Vagina (tissue), 2 donors: ENCODE measurements at places on chromosomes 16 and 17. TPM values are rescaled to one million over a fixed set of nuclear protein-coding genes. Genes with fewer than 3 reads are reported as not detected.

Gene GLIS2
- 6.9 TPM for total RNA-seq

Gene RAB11FIP4
- total RNA-seq: 11.0 TPM

Gene PLCD3
- total RNA-seq: 34.1 TPM

Gene ADAMTS18
- 0.25 TPM for total RNA-seq

Gene IL34
- 6.1 TPM for total RNA-seq

Gene ALOXE3
- 1.5 TPM for total RNA-seq

Gene KRTAP4-4
- not detected for total RNA-seq

Gene RGS9
- 8.1 TPM for total RNA-seq

- DNase-seq: no peak
Measured at GRCh38 chr16:54886078-54886477, 44.6 kb upstream of the IRX5 start.

GRCh38 chr17:51745993-51746392, 412.5 kb downstream of the CA10 start:
- no peak for DNase-seq

GRCh38 chr16:62225675-62226074, 189.4 kb upstream of the CDH8 start:
- DNase-seq: no peak

- DNase-seq: no peak
Measured at GRCh38 chr17:57531078-57531477, 214.0 kb downstream of the CCDC182 start.

DNA sequence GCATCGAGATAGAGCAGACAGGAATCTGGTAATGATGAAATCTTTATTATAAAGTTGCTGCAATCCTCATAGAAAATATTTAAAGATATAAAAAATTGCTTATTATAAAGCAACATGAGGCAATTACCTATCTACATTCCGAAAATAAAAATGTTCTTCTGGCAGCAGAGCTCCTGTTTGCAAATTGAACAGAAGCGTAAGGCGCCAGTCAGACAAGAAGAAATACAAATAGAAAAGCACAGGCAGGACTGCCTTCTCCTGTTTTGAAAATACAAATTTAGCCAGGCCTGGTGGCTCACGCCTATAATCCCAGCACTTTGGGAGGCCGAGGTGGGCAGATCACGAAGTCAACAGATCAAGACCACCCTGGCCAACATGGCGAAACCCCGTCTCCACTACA, 95.6 kb downstream of the CDYL2 start:
- DNase-seq: no peak

GRCh38 chr17:2094891-2095535, 40.1 kb downstream of the HIC1 start:
- no peak for DNase-seq

DNA sequence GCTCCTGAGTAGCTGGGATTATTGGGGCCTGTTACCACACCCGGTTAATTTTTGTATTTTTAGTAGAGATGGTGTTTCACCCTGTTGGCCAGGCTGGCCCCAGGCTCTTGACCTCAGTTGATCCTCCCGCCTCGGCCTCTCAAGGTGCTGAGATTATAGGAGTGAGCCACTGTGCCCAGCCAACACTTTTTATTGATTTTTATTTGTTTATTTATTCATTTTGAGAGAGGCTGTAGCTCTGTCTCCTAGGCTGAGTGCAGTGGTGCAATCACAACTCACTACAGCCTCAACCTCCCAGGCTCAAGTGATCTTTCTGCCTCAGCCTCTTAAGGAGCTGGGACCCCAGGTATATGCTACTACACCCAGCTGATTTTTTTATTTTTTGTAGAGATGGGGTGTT, 54.7 kb downstream of the TNRC6A start:
- DNase-seq: no peak

- no peak for DNase-seq
Measured at GRCh38 chr16:75841517-75841916, 115.2 kb upstream of the CPHXL start.

DNA sequence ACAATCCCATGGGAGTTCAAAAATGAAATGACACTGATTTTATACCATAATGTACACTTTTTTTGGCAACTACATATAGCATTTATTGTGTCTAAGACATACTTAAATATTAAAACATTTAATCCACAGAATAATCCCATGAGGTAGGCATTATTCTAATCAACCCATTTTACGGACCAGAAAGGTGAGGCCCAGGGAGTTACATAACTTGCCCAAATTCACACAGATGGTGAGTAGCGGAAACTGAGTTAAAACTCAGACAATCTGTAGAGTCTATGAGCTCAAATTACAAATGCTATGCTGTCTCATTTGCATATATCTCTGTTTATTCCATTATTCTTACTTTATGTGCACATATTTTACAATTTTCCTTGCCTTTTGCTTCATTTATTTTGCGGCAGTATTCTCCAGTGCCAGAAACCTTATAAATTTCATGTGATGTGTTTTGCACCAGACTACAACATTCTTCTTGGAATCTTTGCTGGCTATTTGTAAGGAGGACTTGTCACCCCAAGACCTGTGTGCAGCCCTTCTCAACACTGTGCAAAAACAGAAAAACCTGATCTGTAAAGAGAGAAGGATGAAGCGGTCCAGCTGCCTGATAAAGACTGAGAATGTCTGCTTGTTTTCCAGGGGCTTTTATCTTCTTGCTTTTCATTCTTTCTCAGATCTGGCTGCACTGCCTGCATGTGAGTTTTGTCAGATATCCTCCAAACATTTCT, 2.3 kb upstream of the ABCA9 start:
- no peak for DNase-seq

DNA sequence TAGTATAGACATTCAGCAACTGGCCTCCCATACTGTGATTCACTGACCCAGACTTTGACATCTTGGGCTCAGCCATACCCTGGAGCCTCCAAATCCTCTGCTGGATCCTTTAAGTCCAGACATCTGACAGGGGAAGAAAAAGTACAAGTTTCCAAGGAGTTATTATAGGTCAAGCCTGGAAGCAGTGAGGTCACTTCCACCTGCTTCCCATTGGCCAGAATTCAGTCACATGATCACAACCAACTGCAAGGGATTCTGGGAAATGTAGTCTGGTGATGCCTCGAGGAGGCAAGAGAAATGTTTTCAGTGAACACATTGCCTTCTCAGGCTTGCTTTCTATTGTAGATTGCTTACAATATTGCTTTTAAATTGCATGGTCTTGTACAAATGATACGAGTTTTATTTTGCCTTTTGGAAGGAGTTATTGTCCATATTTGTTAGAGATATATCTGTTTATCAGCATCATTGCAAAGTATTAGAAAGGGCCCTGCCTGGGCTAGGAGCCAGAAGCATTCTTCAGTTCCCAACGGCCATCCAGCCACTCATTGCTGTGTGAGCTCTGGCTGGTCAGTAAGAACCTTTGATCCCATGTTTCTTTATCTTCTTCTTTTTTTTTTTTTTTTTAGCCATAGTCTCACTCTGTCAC, 696.9 kb downstream of the WWOX start:
- no peak for DNase-seq

DNA sequence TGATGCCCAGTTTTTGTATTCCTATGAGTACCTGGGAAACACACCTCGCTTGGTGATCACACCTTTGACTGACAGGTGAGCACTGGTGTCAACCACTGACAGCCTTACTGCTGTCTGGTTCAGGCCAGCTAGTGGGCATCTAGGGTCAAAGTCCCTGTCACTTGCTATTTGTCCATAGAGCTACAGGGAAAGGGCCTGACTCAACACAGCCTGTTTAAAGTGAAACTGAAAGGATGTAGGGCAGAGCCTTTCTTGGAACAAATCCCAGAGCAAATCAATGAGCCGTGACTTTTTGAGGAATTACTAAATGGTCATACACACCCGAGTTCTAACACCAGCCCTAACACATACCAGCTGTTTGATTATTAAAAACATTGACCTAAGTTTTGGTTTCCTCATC, 106.8 kb downstream of the DNAH9 start:
- DNase-seq: no peak

- no peak for DNase-seq
Measured at GRCh38 chr16:8885674-8886592, 3.8 kb downstream of the LITAFD start.

DNA sequence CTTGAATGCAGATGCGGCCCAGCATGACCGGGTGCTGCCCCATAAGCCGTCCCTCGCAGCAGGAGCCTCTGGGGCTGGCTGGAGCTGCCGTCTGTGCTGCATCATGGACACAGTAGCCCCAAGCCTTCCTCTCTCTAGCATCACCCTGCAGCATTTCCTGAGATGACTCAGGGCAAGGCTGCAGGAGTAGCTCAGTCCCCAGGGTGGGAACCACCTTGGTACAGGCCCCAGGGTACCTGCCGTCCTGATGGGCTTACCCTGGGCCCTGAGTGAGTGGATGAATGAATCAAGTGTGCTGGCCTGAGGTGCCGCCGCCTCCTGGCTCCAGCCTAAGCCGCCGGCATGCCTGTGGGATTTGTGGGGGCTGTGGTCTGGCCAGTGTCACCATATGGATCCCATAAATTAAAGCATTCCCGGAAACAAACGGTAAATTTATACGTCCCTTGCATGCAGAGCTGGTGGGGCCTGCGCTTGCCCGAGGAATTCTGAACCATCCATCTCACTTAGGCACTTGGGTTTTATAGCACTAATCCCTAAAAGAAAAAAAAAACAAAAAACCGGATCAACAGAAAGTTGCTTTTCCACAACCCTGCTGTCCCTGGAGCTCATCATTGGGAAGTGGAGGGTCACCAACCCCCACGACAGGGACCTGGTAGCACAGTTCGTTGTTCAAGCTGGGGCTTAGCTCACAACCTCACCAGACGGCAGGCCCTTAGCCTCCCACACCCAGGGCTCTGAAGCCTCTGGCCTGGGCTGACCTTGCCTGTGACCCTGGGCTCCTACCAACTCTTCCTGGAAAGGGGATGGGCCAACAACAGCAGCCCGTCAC, 242.6 kb upstream of the CIBAR2 start:
- no peak for DNase-seq

GRCh38 chr16:67399218-67399733, 6.0 kb upstream of the TPPP3 start:
- no peak for DNase-seq

DNA sequence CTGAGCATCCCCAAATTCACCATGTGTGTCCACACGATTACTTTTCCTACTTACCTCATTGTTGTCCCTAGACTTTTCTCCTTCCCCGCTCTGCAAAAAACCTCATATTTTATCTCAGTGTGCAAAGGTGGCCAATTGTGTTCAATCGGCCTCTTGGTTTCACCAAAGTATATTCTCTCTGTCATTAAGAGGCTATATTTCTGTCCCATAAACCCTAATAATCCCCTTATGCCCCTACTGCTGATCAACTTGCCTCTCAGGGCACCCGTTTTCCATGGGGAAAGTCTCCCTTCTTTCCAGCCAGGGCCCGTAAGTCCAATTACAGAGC, 11.6 kb downstream of the CES2 start:
- no peak for DNase-seq
